ENCODE measurements at places on chromosomes 16 and 17.

- no peak for DNase-seq
These were observed 222.6 kb upstream of the CPHXL start for GRCh38 chr16:75948886-75949285.

- peak; percentile 92 for DNase-seq
These were observed 5.2 kb downstream of the AXIN2 start for GRCh38 chr17:65556014-65556909.

GRCh38 chr16:53773881-53774280 lies 69.9 kb downstream of the FTO start:
- DNase-seq = no peak

DNA sequence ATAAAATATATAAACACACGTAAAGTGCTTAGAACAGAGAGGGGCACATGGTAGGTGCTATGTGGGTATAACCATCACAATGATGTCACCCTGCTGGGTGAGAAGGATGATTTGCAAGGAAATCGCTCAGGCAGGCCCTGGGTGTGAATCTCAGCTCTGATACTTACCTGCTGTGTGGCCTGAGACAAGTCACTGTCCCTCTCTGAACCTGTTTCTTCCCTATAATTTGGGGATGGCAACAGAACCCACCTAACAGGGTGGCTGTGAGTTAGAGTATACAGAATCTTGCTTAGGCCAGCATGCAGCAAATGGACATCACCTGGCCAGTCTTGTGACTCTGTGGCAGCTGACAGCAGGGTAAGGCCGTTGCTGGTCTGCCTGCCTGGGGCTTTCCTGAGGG lies 36.6 kb upstream of the ALKBH5 start:
- DNase-seq = no peak

GRCh38 chr16:5386989-5387388 lies 289.4 kb upstream of the EEF2KMT start:
- no peak for DNase-seq

DNA sequence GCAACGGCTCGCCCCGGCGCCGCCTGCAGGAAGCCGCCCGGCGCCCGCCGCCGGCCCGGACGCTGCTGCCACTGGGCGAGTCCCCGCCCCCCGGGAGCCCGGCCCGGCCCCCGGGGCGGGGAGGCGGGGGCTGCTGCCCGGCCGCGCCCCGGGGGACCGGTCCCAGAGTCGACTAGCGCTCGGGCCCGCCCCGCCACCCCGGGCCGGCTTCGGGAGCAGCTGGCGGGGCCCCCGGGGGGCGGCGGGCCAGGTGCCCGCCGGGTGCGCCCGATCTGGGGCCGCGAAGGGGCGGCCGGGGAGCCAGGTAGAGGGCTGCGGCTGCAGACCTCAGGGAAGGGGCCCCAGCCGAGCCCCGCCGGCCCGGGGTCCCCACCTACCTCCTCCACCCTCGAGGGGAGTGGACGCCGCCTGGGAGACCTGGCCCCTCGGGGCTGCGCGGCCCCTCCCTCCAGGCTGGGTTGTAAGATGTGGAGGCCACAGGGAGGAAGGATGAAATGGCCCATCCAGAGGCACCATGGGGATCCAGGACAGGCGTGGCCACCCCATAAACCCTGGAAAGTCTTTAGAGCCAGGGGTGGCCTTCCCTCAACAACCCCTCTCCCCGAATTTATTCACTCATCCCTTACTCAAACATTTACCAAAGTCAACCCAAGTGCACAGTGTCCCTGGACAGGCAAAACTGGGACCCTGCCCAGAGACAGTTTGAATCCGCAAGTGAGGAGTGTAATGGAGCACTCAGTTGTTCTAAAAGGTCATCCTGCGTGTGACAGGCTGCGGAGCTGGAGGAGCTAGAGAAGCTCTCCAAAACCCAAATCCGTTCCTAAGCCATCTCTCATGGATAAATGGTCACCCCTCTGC lies at the start of gene CDYL2:
Gene CDYL2, minus strand, starts transcription at position 73 of the 858 bp plus-strand sequence. CDS start 425 bp downstream, outside the sequence.
- no peak for DNase-seq

GRCh38 chr16:68246666-68247065 lies 1.5 kb downstream of the PLA2G15 start:
- no peak for DNase-seq

- DNase-seq = no peak
These were observed 63.0 kb downstream of the NUP93 start for GRCh38 chr16:56792967-56793366.

DNA sequence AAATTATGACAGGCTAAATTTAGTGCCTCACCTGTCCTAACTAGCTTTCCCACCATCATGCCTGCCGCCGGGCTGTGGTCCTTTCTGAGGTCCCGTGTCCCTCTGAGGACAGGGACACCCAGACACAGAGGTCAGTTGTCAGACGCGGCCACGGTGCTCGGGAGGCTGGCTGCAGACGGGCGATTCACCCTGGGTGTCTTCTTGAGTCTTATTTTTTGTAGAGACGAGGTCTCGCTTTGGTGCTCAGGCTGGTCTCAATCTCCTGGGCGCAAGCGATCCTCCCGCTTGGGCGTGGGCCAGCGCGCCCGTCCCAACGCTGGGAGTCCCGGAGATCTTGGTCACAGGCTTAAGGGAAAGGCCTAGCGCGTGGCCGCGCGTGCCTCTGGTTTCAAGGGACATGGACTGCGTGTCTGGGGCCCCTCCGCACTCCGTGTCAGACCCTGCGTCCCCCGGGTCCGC lies 797 bp upstream of the RAB11FIP3 start:
- no peak for DNase-seq

DNA sequence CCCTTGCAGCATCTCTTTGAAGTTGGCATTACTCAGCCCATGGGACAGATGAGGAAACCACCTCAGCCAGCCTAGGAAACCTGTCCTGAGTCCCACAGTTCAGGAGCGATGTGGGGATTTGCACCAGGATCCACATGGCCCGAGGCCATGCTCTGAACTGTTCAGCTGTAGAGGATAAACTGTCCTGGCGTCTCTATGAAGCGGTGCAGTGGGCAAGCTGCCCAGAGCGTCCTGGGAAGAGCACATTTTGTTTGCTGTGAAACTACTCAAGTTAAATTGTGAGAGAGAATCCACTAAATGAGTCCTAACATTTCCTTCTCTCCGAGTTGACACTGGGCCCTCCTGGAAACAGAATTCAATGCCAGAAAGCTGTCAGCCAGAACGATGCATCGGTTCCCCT lies 276.6 kb upstream of the TNRC6C start:
- no peak for DNase-seq

DNA sequence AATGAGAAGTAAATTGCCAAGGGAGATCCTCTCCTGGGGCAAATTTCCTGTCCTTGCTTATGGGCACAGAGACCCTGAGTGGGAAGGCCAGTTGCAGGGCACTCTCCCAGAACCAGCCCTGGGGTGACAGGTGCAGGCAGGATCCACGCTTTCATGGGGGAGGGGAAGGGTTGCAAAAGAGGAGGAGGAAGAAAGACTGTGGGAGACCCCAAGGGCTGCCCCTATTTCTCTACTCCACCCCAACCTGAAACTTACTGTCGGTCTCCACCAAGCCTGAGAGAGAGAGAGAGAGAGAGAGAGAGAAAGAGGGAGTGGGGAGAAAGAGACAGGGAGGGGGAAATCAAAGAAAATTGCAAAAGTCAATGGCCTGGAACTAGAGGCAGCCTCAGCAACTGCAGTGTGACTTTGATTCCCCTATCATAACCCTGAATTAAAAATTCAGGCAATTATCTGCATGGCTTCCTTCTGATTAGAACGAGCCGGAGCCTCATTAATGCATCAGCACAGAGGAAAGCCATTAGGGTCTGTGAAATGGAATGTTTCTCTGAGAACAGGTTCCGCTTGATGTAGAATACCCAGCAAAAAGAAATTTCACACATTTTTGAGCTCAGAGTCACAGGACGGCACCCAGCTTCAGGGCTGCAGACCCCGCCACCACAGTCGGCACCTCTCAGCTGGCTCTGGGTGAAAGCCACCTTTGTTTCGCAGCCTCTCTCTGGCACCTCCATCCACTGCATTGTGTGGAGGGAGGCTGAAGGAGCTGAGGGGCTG lies 45.1 kb upstream of the HNF1B start:
- DNase-seq = no peak

DNA sequence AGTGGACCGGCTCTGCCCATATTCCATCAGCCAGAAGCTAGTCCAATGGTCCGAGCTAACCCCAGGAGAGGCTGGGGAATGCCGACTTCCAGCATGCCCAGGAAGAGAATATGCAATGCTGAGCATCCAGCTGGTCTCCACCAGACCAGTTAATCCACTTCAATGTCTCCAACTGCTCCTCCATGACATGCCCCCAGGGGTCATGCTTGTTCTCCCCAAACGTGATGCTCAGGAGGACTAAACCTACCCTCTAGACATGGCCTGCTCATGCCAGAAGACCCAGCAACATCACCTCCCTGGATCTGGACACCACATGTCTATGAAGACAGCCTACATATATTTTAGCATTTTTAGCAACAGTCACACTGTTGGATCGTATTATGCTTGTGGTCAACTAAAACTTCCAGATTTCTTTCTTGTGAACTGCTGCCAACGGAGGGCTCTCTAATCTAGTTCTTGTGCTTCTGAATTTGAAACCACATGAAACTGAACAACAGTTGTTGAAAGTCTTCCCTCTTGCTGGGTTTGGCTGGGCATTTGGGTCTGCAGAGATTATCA lies 245.1 kb downstream of the SOX9 start:
- DNase-seq = no peak

GRCh38 chr17:53032861-53033271 lies 789.9 kb upstream of the KIF2B start:
- DNase-seq = no peak

- no peak for DNase-seq
These were observed 96.7 kb upstream of the FAM20A start for GRCh38 chr17:68697850-68698361.

DNA sequence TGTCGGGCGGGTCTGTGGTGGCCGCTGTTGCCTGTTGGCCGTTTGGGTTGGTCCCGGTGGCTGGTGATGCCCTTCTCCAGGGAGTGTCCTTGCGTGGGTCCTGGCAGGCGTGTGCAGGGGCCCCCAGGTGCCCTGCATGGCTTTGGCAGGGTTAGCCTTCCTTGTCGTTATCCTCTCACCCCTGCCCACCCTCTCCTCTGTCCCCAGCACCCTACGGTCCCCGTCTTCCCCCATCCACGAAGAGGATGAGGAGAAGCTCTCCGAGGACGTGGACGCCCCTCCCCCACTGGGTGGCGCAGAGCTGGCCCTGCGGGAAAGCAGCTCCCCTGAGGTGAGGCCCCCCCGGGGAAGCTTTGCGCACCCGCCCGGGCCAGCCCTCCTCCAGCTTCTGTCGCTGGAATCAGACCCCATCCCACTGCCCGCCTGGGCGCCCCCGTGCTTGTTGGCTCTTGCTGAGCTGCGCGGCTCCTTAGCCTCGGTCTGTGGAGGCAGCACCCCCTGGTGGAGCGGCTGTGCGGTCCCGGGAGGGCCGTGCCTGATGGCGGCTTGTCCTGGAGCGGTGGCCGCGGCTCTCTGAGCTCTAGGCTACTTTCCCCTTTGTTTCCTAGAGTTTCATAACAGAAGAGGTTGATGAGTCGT lies 10.6 kb upstream of the NUDT16L1 start:
- peak; percentile 43 for DNase-seq

- no peak for DNase-seq
These were observed 82.3 kb upstream of the DOC2B start for GRCh38 chr17:263773-264172.

DNA sequence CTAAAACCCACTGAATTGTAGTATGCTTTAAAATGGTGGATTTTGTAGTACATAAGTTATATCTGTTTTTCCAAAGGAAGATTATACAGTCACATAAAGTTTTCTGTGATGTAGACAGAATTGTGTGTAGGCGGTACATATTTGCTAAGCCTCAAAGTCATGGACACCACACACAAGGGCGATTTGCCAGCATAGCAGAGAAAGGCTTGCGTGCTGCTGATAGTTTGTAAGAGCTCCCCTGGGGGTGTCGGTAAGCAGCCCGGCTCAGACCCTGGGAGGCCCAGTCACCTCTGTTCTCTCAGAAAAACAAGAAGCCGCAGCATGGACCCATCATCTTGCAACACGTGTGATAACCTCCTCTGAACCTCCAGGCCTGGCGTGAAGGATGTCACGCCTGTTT lies 38.3 kb upstream of the AKTIP start:
- DNase-seq = no peak

DNA sequence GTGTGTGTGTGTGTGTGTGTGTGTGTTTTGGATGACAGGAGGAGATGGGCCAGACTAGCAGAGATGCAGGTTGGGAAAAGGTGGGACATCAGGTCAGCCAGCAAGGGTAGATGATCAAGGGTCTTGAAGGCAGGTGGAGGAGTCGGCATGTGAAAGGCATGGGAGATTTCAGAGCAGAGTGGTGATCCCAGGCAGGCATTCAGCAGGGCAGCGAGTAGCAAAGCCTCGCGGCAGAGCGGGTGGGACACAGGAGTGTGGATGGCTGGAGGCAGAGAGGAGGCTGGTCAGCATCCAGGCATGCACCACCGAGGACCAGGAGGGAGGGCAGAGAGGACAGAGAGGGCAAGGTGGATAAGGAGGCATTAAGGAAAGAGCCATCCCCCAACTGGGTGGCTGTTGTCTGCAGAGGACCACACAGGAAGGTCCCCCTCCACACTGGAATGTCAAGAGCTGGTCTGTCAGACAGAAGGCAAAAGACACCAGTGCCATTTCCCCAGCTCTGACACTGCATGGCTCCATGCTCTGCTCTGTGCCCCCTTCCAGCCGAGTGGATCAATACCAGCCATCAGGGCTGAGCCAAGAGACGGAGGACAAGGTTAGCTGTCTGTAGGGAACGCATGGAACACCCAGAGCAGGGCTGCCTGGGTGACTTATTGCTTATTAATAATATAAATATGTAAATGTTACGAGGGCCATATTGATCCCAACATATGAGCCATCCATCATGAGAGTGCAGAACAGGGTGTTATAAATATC lies 74.8 kb upstream of the RPL38 start:
- DNase-seq = no peak

DNA sequence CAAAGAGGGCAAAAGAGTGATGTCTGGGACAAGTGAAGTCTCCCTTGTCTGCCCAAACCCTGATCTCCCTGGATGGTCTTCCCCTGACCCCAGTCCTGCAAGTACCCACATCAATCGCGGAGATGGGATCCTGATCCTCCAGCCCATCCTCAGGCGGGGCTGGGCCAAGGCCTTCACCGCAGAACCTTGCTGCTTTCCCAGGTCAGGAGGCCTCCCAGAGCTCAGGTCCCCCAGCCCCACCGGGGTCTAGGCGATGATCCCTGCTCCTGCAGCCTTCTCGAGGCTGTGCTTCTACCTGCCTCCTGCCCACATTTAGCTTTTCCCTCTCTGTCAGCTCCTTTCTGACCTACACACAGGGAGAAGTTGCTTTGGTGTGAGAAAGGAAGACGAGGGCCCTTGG lies 6.3 kb downstream of the SLC12A4 start:
- DNase-seq = no peak

- DNase-seq = no peak
These were observed 2.6 kb downstream of the CANT1 start for GRCh38 chr17:79006794-79007503.

DNA sequence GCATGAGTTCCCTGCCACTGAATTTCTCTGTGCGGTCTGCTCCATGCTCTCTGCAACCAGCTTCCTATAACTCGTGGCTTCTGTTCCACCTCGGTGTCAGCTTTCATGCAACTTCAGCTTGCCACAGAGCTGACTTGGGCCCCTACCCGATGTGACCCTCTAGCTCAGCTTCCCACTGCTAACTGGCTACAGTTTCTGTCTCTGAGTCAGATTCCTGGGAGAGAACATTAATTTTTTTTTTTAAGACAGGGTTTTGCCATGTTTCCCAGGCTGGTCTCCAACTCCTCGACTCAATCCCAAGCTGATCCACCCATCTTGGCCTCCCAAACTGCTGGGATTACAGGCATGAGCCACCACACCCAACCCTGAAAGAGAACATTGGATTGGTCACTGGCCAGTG lies 35.5 kb upstream of the PSMD7 start:
- DNase-seq = no peak

GRCh38 chr17:45405250-45406086 lies 27.2 kb downstream of the ARHGAP27 start:
- no peak for DNase-seq

Data from naive thymus-derived CD4-positive, alpha-beta T cell (primary cell).